Fibroblast of the aortic adventitia (primary cell): ENCODE measurements at places on chromosomes 5 and 9. TPM values are rescaled to one million over a fixed set of nuclear protein-coding genes. Genes with fewer than 3 reads are reported as not detected.

ZNF367 gene
- total RNA-seq = 0.33 and 31.3 TPM in 2 replicates

SLIT3 gene
- 52.5 and 65.3 TPM in 2 replicates for total RNA-seq

SNCAIP gene
- total RNA-seq = 0.18 and 0.57 TPM in 2 replicates

CNTRL gene
- total RNA-seq = 11.2 and 15.2 TPM in 2 replicates

PPP3R2 gene
- not detected in 2 replicates for total RNA-seq

PCDH12 gene
- under 0.01 and 0.16 TPM in 2 replicates for total RNA-seq

- DNase-seq = no peak
These were observed 48.5 kb downstream of the RFX3 start for GRCh38 chr9:3477236-3477834.

DNA sequence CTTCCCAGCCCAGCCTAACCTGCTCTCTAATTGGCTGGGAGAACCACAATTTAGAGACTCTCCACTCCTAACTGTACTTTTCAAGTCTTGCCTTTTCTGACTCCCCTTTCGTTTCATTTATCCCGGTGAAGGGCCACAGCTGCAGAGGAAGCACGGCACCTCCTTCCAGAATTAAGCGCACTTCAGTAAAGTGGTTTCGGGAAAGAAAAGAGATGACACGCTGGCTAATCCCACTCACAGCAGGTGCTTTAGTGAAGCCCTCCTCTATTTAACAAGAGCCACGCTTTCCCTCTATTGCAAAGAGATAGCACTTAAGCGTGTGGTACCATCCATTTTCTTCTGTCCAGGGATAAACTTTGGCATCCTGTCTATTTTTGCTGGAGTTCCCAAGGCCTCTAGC is 4.8 kb downstream of the DNAH5 start:
- no peak for DNase-seq

DNA sequence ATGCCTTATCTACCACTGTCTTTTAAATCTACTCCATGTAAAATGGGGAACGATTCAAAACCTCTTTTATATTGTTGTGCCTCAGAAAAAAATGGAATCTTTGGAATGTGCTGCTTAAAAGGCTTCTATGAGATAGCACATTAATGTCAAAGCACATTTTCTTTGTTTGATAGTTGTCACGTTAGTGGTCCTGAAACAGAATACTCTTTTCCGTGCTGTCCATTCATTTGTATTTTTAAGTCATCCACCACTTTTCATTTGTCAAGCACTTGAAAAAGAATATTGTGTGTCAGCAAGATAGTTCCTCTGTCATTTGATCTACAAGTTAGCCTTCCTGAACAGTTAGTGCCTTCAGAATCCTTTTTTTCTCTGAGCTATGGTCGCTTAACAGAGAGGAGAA is 246.9 kb downstream of the MAST4 start:
- no peak for DNase-seq

DNA sequence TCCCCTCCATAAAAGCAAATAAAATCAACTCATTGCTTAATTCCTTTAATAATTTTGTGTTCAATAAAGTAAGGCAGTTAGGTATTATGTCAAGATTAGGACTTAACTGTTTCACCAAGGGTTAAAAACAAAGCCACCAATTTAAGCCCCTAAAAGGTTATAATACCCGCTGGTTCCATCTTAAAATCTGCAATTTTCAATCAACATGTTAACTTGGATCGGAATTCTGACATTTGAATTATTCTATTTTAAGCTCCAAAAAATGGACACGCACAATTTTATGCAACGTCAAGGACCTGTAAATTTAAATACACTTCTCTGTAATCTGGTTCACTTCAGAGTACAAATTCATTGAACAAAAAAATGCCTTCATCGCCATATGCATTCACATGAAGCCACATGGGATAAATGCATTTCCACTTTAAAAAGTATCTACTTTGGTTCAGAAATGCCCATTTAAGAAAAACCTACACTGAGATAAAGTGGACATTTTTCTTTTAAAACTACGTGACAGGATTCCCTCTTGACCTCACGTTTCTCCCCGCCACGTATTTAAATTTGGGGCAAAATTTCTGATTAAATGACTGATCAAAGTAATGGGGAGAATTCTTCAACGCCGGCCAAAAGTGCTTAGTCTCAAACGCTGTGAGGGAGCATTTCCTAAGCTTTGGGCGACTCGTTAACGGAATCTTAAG is 721 bp downstream of the GIN1 start:
- DNase-seq = no peak

DNA sequence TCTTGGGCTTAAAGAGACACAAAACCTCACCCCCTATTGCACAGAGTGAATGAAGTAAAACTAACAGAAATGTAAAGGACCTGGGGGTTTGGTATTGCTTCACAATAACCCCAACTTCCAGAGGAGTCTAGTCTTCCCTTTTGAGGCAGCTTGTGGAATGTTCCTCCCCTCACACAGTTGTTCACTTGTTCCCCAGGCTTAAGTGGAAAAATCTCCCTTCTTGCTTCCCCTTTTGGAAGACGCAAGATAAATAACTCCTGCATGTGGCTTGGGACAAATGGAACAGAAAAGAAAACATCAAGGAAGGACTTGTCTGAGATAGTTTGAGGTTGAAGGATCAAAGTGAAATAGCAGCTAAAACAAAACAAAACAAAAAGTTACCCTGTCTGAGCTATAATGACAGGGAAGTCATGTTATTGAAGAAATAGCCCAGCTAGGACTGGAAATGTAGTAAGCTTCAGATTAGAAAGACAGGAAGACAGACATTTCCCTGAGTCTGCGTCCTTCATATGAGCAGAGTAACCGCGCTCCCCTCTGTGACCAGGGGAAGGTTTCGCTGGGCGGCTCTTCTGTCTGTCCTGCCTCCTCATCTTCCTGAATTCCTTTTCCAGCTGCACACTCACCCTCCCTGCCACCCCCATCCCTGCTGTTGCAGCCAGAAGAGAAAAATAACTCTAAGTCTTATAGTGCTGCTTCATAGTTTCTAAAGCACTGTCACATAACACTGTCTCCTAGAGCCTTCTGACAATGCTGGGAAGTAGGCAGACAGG is 8.8 kb downstream of the SPARC start:
- DNase-seq = peak; percentile 66

GRCh38 chr9:4081956-4082355 is 217.9 kb downstream of the GLIS3 start:
- no peak for DNase-seq

GRCh38 chr9:12614488-12614887 is 78.7 kb upstream of the TYRP1 start:
- DNase-seq = no peak

DNA sequence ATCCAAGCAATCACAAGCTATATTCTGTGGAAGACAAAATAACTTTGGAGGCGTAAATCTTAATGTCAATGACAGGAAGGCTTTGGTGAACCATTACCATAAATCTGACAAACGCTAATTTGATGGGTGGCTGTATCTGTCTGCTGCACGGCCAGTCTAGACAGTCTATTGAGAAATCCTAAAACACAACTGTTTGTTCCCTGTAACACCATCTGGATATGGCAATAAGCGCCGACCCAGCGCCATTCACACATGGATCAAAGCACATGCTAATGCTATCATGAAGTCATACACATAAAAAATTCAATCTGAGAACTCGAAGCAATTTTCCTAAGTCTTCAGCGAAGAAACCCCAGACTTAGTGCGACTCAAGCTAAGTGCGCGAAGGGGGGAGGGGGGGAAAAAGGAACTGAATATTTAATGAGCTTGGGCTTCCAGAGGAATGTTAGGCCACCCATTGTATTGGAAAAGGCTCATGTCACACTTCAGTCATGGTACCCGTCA is 95.1 kb downstream of the ARL15 start:
- no peak for DNase-seq

DNA sequence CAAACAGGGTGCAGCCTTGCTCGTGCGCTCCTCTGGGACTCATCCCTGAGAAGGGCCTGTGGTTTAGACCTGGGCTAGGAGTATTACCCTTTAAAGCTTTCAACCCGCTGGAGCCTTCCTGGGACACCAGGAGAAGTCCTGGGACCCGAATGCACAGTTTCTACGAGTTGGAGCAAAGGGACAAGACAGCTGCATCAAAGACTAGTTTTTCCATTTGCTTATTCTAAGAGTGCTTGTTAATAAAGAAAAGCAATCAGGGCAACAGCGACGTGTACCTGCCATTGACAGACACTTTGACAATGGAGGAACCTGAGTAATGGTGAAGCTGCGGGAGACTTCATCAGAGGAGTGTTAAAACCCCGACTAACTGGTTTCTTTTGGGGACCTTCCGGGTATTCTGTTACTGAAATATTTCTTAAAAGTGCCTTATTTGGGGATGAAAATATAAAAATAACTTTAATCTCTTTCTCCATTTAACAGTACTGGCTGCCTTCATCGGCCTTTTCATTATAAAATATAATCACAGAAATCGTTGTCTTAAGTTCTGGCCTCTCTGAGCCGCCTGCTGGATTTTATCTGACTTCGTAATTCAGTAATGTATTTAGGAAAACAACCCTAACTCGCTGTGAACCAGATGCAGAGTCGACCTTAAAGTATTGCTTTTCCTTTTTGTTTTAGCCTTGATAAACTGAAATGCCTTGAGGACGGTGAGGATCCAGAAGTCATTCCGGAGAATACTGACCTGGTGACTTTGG is 732 bp downstream of the SNAPC3 start:
- DNase-seq = peak; percentile 61

- no peak for DNase-seq
These were observed 96.1 kb downstream of the C9orf152 start for GRCh38 chr9:110111868-110112267.

GRCh38 chr9:30015073-30015472 is 2369.4 kb upstream of the ACO1 start:
- DNase-seq = no peak

GRCh38 chr9:104802110-104802509 is 38.2 kb downstream of the NIPSNAP3B start:
- peak; percentile 18 for DNase-seq
